ENCODE measurements at places on chromosomes 12 and 14. TPM values are rescaled to one million over a fixed set of nuclear protein-coding genes. Genes with fewer than 3 reads are reported as not detected.

The FOXG1 gene
- total RNA-seq, result not detected

The PRMT5 gene
- 8.2 TPM for total RNA-seq

The PPP1R36 gene
- total RNA-seq, result 0.73 TPM

The PHC1 gene
- 26.9 TPM for total RNA-seq

The EPYC gene
- total RNA-seq, result not detected

The B4GALNT1 gene
- total RNA-seq, result under 0.01 TPM

The CACNA2D4 gene
- 17.2 TPM for total RNA-seq

The DNAJC22 gene
- total RNA-seq, result not detected

The NT5DC3 gene
- 1.9 TPM for total RNA-seq
